ENCODE measurements at places on chromosomes 6 and 20. TPM values are rescaled to one million over a fixed set of nuclear protein-coding genes. Genes with fewer than 3 reads are reported as not detected.

DEFB115 gene
- not detected for total RNA-seq

LSM2 gene
- total RNA-seq = 160 TPM

CALHM5 gene
- total RNA-seq = not detected

GPSM3 gene
- total RNA-seq = 82.0 TPM

ALDH5A1 gene
- total RNA-seq = 13.2 TPM

- no peaks in the 10 kb centered on the region for H3K27me3 ChIP-seq
- H3K27ac ChIP-seq = no peak overlapping the region
- DNase-seq = no peak
- H3K4me1 ChIP-seq = no peaks in the 10 kb centered on the region
- H3K4me3 ChIP-seq = no peak overlapping the region
Measured at GRCh38 chr20:37500311-37500710, 20.7 kb upstream of the NNAT start.

- H3K4me3 ChIP-seq = no peak overlapping the region
- no peaks in the 10 kb centered on the region for H3K36me3 ChIP-seq
- no peak for DNase-seq
Measured at GRCh38 chr6:106281088-106281487, 44.5 kb downstream of the ATG5 start.

DNA sequence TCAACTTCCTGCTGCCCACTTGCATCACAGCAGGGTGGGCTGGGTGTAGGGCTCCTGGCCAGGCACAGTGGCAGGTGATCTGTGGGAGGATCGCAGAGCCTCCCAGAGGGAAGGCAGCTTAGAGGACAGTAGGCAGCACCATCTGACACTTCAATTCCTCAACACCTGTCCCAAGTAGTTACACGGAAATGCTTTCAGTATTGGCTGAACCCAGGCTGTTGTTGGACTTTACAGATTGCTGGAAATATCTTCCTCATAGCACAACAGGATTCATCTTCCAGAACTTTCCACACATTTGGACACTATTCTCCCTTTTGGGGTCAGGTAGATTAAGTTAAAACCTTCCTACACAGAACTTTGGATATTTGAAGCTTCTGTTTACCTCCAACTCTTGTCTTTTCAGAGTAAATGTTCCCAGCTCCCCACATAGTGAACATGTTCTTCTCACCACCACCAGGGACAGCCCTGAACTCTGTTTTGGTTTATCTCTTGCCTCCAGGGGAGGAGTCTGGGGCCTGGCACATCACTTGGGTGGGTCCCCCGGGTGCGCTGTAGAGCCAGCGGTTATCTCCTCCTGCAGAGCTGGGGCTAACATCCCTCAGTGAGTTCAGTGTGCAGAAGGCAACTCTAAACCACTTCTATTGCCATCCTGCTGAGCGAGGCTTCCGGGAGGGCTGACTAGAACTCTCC lies 3.5 kb upstream of the SLC22A2 start:
- H3K4me1 ChIP-seq = no peaks in the 10 kb centered on the region
- no peak for DNase-seq
- no peak overlapping the region for H3K4me3 ChIP-seq

DNA sequence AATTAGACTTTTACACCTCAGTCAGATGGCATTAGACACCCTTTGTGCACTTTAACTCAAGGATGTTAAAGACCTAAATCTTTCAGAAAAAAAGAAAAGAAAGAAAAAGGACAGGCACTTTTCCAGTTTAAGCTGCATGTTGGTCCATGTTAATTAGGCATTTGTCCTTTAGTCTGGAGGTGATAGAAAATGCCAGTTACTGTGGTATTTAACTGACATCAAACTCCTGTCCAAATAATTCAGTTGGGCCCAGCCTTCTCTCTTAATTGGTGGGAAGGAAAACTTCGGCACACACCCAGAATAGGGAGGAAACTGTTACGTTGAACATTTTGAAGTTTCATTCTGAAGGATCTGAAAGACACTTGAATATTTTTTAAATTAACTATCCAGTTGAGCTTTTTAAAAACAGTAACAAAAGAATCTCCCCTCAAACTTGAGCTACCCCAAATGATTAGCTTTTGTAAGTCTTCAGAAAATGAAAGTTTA lies 30.3 kb downstream of the RREB1 start:
- no peaks in the 10 kb centered on the region for H3K36me3 ChIP-seq
- H3K4me1 ChIP-seq = peaks cover 75% of the 10 kb centered on the region

GRCh38 chr6:2378046-2378657 lies 132.7 kb upstream of the GMDS start:
- no peak overlapping the region for H3K27ac ChIP-seq
- no peaks in the 10 kb centered on the region for H3K4me1 ChIP-seq
- H3K4me3 ChIP-seq = no peak overlapping the region
- DNase-seq = no peak

DNA sequence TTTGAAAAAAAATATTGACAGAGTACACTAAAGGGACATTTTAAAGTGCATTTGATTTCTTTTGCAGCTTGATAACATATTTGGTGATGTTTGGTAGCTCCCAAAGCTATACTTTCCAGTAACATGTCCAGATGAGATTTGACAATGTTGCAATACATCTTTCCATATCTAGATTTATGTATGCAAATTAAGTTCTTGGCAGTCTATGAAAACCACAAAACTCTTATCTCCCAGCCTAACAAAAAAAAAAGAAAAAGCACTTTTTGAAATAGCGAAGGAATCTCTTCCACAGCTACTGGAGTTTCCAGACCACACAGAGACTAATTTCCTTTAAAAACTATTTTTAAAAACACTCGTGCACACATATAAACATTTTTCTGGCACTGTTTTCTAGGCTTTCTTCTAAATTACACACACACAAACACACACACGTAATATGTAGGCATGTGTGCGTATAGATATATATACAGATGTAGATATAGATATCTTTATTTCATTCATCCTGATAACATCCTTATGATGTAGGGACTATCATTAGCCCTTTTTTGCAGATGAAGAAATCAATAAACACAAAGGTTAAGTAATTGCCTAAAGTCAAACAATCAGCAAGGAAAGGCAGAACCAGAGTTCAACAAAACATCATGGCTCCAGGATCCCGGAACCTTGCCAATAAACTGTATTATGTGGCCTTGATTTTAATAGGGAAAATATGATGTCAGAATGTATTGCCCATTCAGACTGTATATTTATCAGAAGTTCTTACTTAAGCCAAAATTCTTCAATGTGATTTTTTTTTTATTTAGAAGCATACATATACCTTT lies 93.3 kb downstream of the ADGRB3 start:
- H3K4me3 ChIP-seq = no peak overlapping the region
- no peak for DNase-seq
- H3K27me3 ChIP-seq = no peaks in the 10 kb centered on the region
- H3K4me1 ChIP-seq = no peaks in the 10 kb centered on the region
- no peaks in the 10 kb centered on the region for H3K36me3 ChIP-seq

DNA sequence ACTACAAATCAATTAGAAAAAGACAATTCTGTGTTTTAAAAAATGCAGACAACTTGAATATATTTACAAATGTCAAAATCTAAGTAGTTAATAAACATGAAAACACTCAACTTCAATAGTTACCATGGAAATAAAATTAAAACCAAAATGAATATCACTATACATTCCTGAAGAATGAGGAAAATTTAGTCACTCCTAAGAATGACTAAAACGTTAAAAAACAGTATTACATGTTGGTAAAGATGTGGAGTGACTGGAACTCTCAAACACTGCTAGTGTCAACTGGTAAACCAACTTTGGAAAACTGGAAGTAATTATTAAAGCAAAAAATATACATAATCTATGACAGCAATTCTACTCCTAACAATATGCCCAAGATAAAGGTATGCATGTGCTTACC lies 36.3 kb downstream of the AHI1 start:
- DNase-seq = no peak
- H3K4me3 ChIP-seq = no peak overlapping the region
- no peaks in the 10 kb centered on the region for H3K36me3 ChIP-seq
- no peaks in the 10 kb centered on the region for H3K4me1 ChIP-seq

- H3K27ac ChIP-seq = no peak overlapping the region
- H3K4me3 ChIP-seq = no peak overlapping the region
- H3K4me1 ChIP-seq = no peaks in the 10 kb centered on the region
- DNase-seq = no peak
Measured at GRCh38 chr6:12442455-12442854, 152.3 kb downstream of the EDN1 start.

DNA sequence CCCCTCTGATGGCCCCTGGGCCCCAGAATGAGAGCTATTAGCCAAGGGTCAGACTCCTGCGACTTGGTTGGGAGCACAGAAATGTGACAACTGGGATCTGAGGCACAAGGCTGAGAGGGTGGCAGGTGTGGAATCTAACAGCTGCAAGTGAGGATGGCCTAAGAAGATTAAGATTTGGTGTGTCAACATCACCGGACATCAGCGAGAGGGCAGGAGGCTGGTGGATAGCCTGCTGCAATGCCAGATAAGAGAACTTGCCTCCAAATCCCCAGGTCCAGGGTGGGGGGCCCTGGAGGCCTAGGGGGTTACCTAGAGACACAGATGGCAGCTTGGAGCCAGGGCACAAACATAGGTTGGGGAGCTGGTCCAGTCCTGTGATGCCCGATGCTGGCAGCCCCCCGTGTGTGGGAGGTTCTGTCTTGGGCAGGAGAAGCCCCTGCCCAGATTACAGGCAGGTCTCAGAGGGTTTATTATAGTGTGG lies 155.8 kb downstream of the GRM4 start:
- no peaks in the 10 kb centered on the region for H3K27me3 ChIP-seq
- no peaks in the 10 kb centered on the region for H3K4me1 ChIP-seq
- H3K27ac ChIP-seq = no peak overlapping the region
- no peak overlapping the region for H3K4me3 ChIP-seq
- no peaks in the 10 kb centered on the region for H3K36me3 ChIP-seq
- DNase-seq = no peak

- H3K4me3 ChIP-seq = no peak overlapping the region
- H3K36me3 ChIP-seq = no peaks in the 10 kb centered on the region
- no peaks in the 10 kb centered on the region for H3K4me1 ChIP-seq
- H3K27me3 ChIP-seq = no peaks in the 10 kb centered on the region
- no peak overlapping the region for H3K27ac ChIP-seq
Measured at GRCh38 chr6:41750374-41750773, 3.2 kb upstream of the PGC start.

GRCh38 chr6:169213814-169214520 lies 39.7 kb downstream of the THBS2 start:
- H3K36me3 ChIP-seq = no peaks in the 10 kb centered on the region
- no peak overlapping the region for H3K27ac ChIP-seq
- H3K27me3 ChIP-seq = no peaks in the 10 kb centered on the region
- no peak overlapping the region for H3K4me3 ChIP-seq
- DNase-seq = no peak

DNA sequence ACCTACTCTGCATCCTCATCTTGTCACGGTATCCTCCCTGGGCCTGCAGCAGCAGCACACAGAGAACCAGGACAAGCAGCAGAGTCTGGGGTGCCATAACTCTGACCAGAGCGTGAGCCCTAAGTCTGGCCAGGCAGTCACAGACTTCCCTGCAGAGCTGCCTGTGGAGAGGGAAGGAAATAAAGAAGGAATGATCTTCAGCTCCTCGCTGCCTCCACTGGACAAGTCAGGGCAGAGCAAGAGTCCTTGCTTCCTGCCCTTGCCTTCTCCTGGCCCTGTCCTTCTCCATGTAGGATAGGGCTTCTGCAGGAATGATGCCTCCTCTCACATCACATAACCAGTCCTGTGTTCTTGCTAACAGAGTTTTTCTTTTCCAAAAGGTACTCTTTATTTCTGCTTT lies 15.9 kb upstream of the WFDC11 start:
- no peak overlapping the region for H3K27ac ChIP-seq
- H3K4me1 ChIP-seq = no peaks in the 10 kb centered on the region
- no peaks in the 10 kb centered on the region for H3K27me3 ChIP-seq
- no peak overlapping the region for H3K4me3 ChIP-seq

GRCh38 chr6:151498327-151498726 lies 4.5 kb downstream of the CCDC170 start:
- no peak overlapping the region for H3K4me3 ChIP-seq
- DNase-seq = no peak
- H3K27me3 ChIP-seq = peaks cover 14% of the 10 kb centered on the region
- no peaks in the 10 kb centered on the region for H3K36me3 ChIP-seq

GRCh38 chr20:23119456-23120216 lies 33.5 kb upstream of the CD93 start:
- no peaks in the 10 kb centered on the region for H3K27me3 ChIP-seq
- H3K36me3 ChIP-seq = no peaks in the 10 kb centered on the region
- no peak overlapping the region for H3K4me3 ChIP-seq
- DNase-seq = no peak
- no peaks in the 10 kb centered on the region for H3K4me1 ChIP-seq
- H3K27ac ChIP-seq = no peak overlapping the region

DNA sequence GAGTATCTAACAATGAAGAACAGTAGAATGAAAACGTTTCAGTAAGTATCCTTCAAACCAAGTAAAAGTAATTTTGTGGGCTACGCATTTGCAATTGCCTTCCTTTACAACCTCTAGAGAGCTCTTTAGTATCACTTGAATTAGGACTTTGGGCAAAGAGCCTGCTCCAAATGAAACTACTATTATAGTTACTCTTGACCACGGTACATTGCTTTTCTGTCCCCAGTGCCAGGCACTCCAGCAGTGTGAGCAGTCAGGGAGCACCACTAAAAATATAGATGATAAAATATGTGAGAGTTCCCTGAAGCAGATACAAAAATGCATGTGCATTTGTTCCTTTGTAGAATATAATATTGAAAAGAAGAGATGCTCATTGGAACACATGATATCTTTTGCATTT lies 450.1 kb upstream of the MANEA start:
- no peaks in the 10 kb centered on the region for H3K27me3 ChIP-seq
- H3K4me3 ChIP-seq = no peak overlapping the region
- H3K4me1 ChIP-seq = no peaks in the 10 kb centered on the region
- DNase-seq = no peak

GRCh38 chr6:113855500-113856374 lies 1.4 kb upstream of the MARCKS start:
- H3K4me3 ChIP-seq = no peak overlapping the region
- H3K36me3 ChIP-seq = no peaks in the 10 kb centered on the region
- DNase-seq = no peak
- H3K4me1 ChIP-seq = peaks cover 30% of the 10 kb centered on the region
- H3K27me3 ChIP-seq = peaks cover 49% of the 10 kb centered on the region

- H3K27me3 ChIP-seq = no peaks in the 10 kb centered on the region
- H3K36me3 ChIP-seq = no peaks in the 10 kb centered on the region
- H3K4me1 ChIP-seq = peaks cover 58% of the 10 kb centered on the region
- H3K27ac ChIP-seq = peak within 1 kb of the TSS; percentile 73
- peak; percentile 71 for DNase-seq
- H3K4me3 ChIP-seq = peak within 1 kb of the TSS; percentile 73
Measured at GRCh38 chr6:32940656-32941213, at the start of gene HLA-DMB. TSS of gene HLA-DMB (minus strand) at chr6:32941028. CDS start at chr6:32940807, 221 bp downstream.

DNA sequence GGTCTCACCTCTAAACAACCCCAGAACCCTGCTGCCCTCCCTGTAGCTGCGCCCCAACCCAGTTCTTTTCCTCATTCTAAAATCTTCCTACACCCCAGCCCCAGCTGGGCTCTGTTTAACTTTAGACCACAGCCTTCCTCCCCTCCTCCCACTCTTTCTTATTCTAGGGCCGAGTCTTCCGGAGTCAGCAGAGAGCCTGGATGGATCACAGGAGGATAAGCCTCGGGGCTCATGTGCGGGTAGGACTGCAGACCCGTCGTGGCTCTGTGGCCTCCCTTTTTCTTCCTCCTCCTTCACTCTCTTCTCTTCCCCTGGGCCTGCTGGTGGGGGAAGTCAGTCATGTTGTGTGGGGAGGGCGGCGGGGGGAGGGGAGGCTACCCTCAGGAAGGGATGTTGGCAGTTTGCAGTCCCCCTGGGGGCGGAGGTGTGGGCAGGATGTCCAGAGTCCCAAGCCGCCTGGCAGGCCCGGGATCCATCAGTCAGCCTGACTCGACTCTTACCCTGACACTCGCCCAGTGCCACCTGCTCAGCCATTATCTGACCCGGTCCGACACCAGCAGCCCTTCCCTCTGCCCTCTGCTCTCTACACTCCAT lies 8.1 kb downstream of the CAPN11 start:
- no peak for DNase-seq
- H3K4me1 ChIP-seq = no peaks in the 10 kb centered on the region
- no peak overlapping the region for H3K27ac ChIP-seq
- H3K27me3 ChIP-seq = no peaks in the 10 kb centered on the region
- no peak overlapping the region for H3K4me3 ChIP-seq
